Testis (tissue), 5 donors: ENCODE measurements at places on chromosomes 7 and 10. TPM values are rescaled to one million over a fixed set of nuclear protein-coding genes. Genes with fewer than 3 reads are reported as not detected.

DKK1 gene
- total RNA-seq, result 4.1 TPM

- H3K36me3 ChIP-seq, result no peaks in the 10 kb centered on the region
- H3K27ac ChIP-seq, result no peak overlapping the region
- peaks cover 3% of the 10 kb centered on the region for H3K4me1 ChIP-seq
- no peaks in the 10 kb centered on the region for H3K27me3 ChIP-seq
- no peak overlapping the region for H3K4me3 ChIP-seq
These were observed 4.4 kb upstream of the RAMP3 start for GRCh38 chr7:45153233-45153632.

DNA sequence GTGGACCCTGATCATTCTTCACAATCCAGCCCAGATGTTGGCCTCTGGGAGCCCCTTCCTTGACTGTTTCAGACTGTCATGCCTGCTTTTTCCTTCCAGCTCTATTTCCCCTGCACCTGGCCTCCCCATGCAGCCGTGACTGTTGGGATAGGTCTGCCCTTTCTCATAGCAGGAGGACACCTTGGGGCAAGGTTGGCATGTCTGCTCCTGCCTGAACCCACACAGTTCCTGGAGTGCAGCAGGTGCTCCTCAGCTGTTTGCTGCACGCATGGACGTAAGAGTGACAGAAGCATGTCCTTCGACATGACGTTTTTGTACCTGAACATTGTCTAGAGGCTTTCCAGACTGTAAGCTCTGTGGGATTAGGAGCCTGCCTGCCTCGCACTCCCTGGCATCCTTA is 24.0 kb downstream of the POR start:
- H3K27me3 ChIP-seq, result no peaks in the 10 kb centered on the region
- peak overlapping the region; percentile 45 for H3K27ac ChIP-seq
- H3K36me3 ChIP-seq, result no peaks in the 10 kb centered on the region
- no peak for DNase-seq
- no peak overlapping the region for H3K4me3 ChIP-seq

INSIG1 gene
- total RNA-seq, result 89.7 TPM

GPNMB gene
- total RNA-seq, result 15.6 TPM

DNA sequence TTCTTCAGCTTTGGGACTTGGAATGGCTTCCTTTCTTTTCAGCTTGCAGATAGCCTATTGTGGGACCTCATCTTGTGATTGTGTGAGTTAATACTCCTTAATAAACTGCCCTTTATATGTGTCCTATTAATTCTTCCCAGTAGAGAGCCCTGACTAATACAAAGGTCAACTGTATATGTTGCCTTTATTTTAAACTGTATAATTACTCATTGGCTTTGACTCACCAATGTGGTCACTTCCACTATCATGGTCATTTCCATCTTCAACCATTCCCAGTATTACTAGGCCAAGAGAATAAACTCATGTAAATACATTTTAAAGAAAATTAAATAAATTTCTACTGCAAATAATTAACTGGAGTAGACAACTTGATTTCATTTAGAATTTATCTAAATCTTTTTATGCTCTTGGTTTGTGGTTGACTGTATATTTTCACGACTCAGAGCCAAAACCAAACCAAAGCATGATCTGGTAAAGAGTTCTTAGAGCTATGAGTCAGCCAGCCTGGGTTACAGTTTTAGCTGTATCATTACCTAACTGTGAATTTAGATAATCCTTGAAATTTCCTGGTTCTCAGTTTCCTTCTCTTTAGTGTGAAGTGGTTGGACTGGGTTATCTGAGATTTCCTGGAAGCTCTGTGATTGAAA is 188.4 kb downstream of the PPP1R3A start:
- DNase-seq, result no peak
- H3K4me1 ChIP-seq, result no peaks in the 10 kb centered on the region
- H3K36me3 ChIP-seq, result no peaks in the 10 kb centered on the region
- H3K4me3 ChIP-seq, result no peak overlapping the region

- H3K4me3 ChIP-seq, result no peak overlapping the region
- H3K4me1 ChIP-seq, result no peaks in the 10 kb centered on the region
- DNase-seq, result no peak
- H3K27ac ChIP-seq, result no peak overlapping the region
These were observed 181.9 kb downstream of the CCDC3 start for GRCh38 chr10:12819656-12820055.
